ENCODE measurements at places on chromosomes 13 and 19. TPM values are rescaled to one million over a fixed set of nuclear protein-coding genes. Genes with fewer than 3 reads are reported as not detected.

Gene HOMER3
- total RNA-seq: 14.7 TPM

Gene FXYD5
- 23.4 TPM for total RNA-seq

Gene PDX1
- not detected for total RNA-seq

DNA sequence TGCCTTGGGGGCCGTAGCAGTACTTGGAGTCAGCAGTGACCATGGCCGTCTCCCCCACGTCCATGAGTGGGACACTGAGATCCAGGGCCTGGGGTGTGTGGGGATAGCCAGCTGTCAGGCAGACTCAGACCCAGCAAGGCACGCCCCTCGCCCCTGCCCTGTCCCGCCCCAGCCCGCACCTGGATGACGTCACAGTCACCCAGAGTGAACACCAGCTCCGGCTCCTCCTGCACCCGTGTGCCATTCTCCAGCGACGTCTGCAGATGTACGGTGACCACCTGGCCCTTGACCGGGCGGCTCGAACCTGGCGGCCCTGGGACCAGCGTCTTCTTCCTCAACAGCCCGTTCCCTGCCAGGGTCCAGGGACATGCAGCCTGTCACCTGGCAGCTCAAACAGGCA, 4.0 kb downstream of the FKBP8 start:
- no peak for DNase-seq

- no peak for DNase-seq
These were observed 167.2 kb downstream of the KLF5 start for GRCh38 chr13:73225990-73226389.

- no peak for DNase-seq
These were observed 392.5 kb downstream of the DIAPH3 start for GRCh38 chr13:59771272-59771671.

DNA sequence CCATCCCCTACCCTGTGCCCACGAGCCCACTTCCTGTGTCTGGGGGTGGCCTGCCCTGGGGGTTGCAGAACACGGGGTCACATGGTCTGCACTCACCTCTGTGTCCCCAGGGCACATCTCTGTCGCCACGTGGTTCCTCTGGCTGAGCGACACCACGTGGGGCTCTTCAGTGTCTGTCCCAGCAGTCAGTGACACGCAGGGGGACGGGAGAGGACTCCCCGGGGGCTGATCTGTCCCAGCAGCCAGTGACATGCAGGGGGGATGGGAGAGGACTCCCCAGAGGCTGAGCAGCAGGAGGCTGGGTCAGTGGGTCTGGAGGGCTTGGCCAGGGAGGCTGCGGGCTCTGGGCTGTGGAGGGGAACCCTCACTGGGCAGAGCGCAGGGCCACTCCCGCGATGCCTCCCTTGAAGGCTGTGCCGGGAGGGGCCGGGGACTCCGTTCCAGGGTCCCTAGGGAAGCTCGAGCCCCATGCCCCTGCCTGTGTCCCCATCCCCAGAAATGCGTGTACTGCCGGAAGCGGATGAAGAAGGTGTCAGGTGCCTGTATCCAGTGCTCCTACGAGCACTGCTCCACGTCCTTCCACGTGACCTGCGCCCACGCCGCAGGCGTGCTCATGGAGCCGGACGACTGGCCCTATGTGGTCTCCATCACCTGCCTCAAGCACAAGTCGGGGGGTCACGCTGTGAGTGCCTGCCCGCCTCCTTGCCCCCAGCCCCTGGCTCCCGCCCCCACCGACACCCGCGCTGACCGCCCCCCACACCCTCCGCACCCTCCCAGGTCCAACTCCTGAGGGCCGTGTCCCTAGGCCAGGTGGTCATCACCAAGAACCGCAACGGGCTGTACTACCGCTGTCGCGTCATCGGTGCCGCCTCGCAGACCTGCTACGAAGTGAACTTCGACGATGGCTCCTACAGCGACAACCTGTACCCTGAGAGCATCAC, 174.8 kb downstream of the KDM4B start:
- peak; percentile 18 for DNase-seq

- DNase-seq: no peak
These were observed 9.8 kb upstream of the FCHO1 start for GRCh38 chr19:17741456-17741855.

GRCh38 chr13:101880581-101880980, 428.1 kb downstream of the ITGBL1 start:
- DNase-seq: no peak

GRCh38 chr13:30352121-30352520, 44.8 kb upstream of the KATNAL1 start:
- no peak for DNase-seq

- no peak for DNase-seq
These were observed 53.0 kb downstream of the ARHGEF7 start for GRCh38 chr13:111168107-111168506.

Data from left ventricle myocardium inferior (tissue), 1 donor.